ENCODE measurements at places on chromosomes 12 and 14.
A peak's percentile ranks its signal among the peaks of the same experiment; 100 is the strongest.

DNA sequence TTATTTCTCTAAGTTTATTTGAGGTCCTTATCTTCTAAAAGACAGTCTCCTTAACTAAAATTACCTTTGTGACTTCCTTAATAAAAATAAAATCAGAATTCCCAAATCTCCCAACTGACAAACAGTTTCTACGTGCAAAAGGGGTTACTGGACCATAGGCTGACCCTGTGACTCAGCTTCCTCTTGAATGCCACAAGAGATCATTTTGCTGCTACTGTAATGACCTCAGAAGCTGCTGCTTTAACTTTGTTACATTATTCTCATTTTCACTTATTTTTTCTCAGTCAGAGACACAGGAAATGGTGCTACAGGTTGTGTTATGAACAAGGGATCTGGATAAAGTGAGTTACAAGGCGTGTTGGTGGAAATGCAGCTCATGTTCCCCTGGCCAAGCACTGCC is 132.2 kb upstream of the TMTC2 start:
- DNase-seq: no peak

DNA sequence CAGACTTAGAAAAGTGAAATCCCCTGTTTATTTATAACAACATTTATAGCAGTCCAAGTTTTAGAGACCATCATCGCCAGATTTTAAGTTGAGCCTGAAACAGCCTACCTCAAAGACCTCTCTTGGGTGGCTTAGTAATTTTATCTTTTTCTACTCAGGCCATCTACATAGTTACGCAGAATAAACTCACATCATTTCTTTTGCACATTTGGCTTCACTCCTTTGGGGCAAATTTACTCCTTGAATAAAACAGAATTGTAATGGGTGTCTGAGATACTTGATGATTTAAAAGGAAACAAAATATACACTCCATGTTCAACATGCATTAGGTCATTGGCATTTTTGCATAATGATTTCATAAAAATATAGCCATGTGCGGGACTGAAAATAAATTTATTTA is 104.7 kb upstream of the TSPAN8 start:
- no peak for DNase-seq

DNA sequence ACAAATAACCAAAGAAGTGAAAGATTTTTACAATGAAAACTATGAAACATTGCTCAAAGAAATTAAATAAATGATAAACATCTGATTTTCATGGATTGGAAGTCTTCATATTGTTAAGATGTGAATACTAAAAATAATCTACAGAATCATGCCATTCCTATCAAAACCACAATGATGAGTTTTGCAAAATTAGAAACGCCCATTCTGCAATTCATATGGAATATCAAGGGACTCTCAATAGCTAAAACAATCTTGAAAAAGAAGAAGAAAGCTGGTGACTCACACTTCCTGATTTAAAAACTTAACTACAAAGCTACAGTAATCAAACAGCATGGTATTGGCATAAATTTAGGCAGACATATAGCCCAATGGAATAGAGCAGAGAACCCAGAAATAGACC is 40.2 kb upstream of the CCT2 start:
- no peak for DNase-seq

DNA sequence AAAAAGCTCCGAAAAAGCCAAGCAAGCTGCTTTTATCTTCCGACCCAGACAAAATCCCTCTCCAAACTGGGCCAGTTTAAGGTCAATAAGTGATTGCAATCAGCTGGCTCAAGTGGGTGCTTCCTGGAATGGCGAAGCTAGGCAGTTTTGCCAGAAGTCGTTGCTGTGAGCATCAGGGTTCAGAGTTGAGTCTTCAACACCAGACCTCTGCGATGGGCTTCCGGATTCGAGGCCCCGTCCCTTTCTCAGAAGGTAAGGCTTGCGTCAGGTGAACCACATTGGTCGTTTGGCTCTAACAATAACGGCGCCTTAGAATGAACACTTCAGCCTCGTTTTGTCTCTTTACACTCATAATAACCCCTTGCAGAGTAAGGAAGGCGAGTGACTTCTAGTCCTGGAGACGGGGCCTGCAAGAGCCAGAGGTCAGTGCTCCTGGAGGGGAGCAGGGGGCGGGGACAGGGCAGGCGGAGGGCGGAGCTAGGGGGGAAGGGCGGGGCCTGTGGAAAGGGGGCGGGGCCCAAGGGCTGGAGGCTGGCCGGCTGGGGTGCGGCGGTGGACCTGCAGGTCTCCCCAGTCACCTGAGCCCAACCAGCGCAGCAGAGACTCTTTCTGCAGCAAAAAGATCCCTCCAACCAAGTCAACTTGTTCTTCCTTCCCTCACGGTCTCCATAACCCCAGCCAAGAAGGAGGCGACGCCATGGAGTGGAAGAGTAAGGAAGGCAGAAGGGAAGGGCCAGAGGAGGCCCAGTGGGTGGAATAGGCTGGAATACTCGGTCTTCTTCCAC is 34.0 kb upstream of the NFYB start:
- no peak for DNase-seq

GRCh38 chr12:113857371-113857770 is 108.8 kb downstream of the RBM19 start:
- DNase-seq: peak; percentile 72

DNA sequence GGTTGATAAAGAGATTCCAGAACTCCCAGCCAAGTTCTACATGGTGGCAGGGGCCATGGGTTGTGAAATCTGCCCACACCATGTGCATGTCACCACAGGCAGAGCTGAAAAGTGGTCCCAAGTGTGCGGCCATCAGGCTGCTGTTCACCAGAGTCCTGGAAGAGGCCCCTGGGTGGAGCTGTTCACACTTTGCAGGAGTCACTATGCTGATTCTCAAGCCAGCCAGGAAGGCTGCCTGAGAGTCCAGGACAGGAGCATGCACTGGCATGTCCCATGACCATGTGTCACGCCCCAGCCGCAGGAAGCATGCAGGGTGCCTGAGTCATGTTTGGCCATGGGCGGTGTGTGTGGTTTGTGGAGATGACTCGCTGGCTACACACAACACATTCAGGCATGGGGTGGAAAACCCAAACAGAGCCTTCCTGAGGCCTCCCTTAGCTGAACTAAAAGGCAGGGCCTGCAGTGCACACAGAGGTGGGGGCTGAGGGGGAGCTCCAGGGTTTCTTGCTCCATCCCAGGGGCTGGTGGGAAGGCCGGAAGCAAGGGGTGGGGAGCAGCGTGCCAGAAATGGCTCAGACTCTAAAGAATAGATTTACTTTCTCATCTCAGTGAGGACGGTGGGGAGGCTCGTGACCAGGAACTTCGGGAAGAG is 19.4 kb downstream of the ABCB9 start:
- DNase-seq: no peak

DNA sequence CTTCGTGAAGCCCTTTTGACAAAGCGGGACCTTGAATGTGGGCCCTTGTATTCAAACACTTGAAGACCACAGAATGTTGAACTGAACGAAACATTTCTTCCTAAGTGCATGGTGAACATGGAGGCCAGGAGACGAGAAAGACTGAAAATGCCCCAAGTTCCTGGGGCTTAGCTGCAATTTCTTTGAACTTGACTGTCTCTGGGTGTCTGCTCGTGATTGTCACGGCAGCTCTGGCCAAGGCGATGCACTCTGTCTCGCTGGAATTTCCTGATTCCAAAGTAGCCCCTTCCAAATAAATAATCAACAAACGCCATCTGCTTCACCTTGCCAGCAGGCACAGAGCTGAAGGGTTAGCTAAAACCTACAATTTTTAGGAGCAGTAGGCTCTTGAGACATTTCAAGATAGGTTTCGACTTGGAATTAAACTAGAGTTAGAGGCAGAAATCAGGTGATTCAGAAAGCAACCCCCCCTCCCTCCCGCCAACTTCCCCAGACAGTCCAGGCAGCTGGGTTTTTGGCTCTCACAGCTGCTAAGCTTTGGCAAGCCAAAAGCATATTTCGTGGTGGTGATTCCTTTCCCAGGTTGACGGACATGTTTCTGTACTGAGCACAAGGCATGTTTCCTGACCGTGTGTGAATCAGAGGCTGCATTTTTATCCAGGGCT is 13.5 kb upstream of the IRF2BPL start:
- DNase-seq: no peak

DNA sequence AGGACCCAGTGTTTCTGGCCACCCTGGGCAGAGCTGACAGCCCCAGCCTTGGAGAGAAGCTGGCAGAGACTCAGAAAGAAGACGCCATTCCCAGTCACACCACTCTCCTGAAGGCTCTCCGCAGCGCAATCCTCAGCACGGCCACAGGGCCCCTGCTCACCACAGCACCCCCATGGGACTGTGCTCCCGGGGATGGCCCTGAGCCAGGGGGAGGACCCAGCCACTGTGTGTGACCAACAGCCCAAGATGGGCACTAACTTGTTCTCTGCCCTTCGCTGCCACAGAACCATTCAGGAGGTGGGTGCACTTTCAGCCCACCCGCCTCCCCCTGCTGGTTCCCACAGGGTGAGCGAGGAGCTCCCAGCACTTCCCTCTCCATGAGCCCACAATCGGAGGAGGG is 57.1 kb downstream of the CCNK start:
- DNase-seq: no peak

GRCh38 chr14:70380824-70381223 is 21.3 kb upstream of the COX16 start:
- DNase-seq: no peak
